ENCODE measurements at places on chromosomes 4 and X. TPM values are rescaled to one million over a fixed set of nuclear protein-coding genes. Genes with fewer than 3 reads are reported as not detected.

The ZCCHC12 gene
- under 0.01 TPM for total RNA-seq

- DNase-seq: no peak
These were observed 106.5 kb downstream of the EFNB1 start for GRCh38 chrX:68935362-68935761.

DNA sequence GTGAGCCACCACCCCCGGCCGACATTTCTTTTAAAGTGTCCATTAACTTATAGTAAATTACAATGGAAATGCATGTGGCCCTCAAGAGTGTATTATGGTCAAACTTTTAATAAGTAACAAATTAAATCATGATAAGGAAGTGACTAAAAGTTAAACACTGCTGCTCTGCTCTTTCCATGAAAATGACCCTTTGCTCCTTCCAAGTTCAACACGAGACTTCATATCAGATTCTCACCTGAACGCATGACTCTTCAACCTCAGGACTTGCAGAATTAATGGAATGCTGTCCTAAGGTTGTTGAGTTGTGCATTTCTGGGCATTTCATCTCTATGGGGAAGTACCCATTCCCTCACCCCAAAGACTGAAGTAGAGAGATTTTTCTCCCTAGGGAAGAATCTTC, 27.1 kb downstream of the AWAT2 start:
- no peak for DNase-seq

DNA sequence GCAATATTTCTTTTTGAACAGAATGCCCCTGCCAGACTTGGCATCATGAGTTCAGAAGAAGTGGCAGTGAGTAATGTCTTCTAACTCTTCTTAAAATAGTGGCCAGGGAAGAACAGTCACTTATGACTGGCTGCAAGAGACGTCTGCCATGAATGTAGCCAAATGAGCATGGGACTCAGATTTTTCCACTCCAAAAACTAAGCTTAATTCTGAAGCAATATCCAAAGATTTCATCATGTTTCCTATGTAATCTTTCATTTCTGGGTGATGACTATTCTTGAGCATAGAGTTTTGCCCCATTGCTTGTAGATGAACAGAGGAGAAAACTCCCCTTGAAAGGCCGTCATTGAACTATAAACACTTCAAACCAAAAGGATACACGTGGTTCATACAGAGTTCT, 11.8 kb downstream of the AMBN start:
- no peak for DNase-seq

- DNase-seq: peak; percentile 84
These were observed 8.0 kb downstream of the IGFBP7 start for GRCh38 chr4:57102050-57102624.

GRCh38 chr4:114389070-114389685, 209.4 kb upstream of the UGT8 start:
- DNase-seq: no peak

GRCh38 chr4:26176598-26177149, 144.1 kb upstream of the RBPJ start:
- no peak for DNase-seq

DNA sequence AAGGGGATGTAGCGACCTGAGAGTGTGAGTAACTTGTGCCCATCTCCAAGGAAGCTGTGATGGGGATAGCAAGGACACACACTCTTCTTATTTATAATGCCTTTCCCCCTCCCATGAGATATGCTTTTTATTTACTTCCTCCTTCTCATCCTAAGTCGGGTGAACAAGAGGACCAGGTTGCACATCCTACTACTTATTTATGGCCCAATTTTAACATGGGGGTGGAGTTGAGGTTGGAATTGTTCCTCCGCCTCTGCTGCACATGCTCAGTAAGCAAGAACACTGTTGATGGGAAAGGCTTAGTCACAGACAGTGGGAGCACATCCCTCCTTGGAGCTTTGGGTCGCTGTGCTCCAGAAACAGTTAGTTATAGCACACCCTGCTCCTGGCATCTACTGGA, 15.2 kb upstream of the TLR8 start:
- DNase-seq: no peak

Data from dermis microvascular lymphatic vessel endothelial cell (primary cell).